ENCODE measurements at places on chromosomes 2 and 18.
A peak's percentile ranks its signal among the peaks of the same experiment; 100 is the strongest.

- DNase-seq, result no peak
Measured at GRCh38 chr18:7681298-7681697, 114.2 kb downstream of the PTPRM start.

DNA sequence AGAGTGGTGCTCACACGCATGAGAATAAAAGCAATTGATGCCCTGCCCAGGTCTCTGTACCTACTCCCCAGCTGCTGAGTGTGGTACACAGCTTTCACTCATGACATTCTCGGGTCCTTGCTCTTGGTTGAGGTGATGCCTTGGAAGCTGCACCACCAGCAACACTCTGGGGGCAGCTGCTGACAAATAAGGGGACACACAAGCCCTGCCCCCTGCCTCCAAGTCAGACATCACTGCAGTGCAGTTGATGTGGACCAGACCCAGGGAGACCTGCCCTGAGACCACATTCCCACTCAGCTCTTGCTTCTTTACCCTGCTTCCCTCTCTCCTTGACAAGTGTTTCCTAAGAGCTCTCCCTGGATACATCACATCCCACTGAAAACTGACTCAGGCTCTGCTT, 225.6 kb downstream of the ZBTB7C start:
- no peak for DNase-seq

DNA sequence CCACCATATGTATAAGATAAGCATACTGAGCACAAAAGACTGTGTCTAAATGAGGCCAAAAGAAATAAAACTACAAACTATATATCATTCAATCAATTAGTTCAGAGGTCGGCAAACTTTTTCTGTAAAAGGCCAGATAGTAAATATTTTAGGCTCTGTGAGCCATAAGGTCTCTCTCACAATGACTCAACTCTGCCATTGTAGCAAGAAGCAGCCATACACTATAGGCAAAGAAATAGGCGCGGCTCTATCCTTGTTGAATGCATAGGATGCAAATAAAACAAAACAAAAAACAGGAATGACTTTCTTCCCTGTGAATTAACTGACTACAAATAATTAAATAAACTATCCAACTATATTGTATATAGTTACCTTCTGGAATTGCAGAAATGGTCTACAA, 8.6 kb upstream of the CCDC88A start:
- DNase-seq, result no peak

DNA sequence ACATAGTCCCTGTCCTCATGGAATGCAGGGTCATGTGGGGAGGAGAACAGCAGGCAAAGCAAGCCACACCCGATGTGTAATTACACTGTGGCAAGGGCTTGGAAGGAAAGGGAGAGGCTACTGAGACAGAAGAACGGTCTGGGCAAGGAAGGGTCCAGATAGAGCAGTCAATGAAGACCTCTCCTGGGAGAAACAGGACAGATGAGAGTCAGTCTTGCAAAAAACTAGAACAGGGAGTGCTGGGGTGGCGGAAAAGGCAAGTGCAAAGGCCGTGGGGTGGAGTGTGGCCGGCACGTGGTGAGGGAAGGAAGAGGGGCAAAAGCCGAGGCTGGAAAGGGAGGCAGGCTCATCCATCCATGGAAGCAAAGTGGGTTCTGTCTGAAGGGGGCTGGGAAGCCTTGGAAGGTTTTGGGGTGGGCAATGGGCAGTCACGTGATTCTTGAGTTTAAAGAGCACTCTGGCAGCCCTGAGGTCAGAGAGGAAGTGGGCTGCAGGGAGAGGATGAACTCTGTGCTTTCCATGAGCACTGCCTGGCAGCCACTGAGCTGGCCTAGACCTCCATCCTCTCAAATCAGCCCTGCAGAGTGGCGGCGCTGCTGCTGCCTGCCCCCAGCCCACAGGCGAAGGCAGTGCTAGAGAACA, 182.2 kb downstream of the INHBB start:
- DNase-seq, result no peak

DNA sequence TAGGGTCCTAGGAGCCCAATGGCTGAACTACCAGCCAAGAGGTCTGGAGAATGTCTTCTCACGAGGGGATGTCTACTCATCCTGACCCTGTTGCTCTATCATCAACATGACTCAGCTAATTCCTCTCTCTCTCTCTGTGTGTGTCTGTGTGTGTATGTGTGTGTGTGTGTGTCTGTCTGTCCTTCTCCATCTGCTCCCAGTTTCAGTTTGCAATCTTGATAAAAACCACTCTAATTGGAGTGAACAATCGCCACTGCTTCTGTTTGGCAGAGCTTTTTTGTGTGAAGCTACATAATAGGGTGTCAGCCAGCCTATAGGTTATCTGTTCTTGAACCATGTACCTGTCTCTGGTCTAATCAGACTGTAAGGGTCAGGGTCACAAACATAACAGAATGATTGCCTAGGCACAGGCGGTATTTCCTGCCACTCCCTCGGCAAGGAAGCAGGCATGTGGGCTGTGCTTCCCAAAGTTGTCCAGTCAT, 219.8 kb downstream of the SH3BP4 start:
- DNase-seq, result no peak

GRCh38 chr2:177464549-177464948, 72.0 kb downstream of the AGPS start:
- no peak for DNase-seq

- DNase-seq, result no peak
Measured at GRCh38 chr2:219596954-219597551, 604 bp upstream of the STK11IP start.

DNA sequence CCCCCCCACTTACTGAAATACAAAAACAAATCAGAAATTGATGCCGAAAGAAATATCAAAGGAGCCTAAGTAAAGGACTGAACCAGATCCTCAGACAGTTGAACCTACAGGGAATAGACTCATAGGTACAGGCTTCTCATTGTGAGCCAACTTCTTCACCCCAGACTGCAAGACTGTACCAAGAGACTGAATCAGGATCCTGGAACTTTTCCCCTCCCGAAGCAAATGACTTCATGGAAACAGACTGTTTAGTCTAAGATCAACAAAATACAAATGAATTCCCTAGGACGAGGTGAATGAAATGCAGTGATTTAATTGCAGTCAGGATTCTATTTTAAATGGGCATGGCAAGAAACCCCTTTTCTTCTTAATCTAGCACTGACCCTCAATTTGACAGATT, 53.6 kb upstream of the RNF152 start:
- DNase-seq, result no peak

DNA sequence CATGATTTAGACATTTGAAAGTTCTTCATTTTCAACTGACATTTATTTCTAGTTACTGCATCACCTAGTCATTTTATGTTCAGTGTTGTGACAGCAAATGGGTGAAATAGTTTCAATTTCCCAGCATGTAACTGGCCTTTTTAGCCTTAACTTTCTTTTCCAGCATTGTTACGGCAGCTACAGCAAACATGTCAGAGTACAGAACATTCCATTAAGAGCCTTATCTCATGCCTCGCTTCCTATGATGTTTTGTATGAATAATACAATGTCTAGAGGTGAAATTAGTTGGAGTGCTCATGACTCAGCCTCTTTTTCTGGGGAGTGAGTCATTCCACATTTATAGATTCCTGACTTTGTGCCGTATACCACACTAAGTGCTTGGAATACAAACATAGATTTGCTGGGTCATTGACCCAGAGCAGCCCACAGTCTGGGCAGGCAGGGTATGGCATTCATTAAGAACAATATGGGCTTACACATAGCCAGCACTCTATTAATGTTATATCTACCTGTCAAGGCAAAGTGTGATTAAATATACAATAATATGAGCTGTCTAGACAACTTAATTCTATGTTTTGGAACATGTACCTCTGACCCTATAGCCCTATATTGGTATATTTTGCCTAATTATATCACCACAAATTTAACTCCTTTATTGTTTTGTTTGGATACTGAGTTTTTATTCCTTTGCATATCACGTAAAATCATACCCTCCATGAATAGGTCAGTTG, 72.2 kb downstream of the MAP2 start:
- no peak for DNase-seq

- no peak for DNase-seq
Measured at GRCh38 chr18:45538444-45538843, 76.8 kb upstream of the SLC14A2 start.

GRCh38 chr2:202140522-202141252, 67.6 kb downstream of the KIAA2012 start:
- DNase-seq, result no peak

- DNase-seq, result no peak
Measured at GRCh38 chr2:104430359-104430740, 423.6 kb upstream of the POU3F3 start.

- no peak for DNase-seq
Measured at GRCh38 chr2:200966770-200967169, 3.3 kb upstream of the ORC2 start.

- no peak for DNase-seq
Measured at GRCh38 chr2:235669269-235669831, 175.5 kb downstream of the AGAP1 start.

DNA sequence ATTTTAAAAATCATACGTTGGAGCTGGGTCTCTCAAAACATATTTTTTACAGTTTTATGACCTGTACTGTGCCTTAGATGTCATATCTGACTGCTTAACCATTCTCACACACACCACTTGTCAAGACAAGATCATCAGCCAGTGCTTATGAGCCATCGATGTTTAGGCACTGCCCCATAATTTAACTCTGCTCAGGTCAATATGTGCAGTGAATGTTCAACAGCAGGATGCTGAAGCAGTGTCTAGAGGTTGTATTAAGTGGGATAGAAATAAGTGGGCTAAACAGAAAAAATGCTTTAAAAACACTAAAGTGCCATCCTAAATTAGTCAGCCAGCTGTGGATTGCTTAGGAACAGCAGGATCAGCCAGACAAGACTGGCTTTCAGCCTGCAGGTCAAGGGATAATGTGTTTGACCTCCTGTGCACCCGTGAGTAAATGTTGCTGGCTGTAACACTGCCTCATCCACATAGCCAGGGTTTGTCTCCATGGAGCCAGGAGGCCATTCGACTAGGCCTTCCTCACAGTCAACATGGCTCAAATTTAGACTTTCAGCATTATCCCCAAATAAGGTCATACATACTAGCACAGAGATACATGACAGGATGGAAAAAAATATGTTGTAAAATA, 139.0 kb upstream of the NXPH2 start:
- DNase-seq, result no peak

DNA sequence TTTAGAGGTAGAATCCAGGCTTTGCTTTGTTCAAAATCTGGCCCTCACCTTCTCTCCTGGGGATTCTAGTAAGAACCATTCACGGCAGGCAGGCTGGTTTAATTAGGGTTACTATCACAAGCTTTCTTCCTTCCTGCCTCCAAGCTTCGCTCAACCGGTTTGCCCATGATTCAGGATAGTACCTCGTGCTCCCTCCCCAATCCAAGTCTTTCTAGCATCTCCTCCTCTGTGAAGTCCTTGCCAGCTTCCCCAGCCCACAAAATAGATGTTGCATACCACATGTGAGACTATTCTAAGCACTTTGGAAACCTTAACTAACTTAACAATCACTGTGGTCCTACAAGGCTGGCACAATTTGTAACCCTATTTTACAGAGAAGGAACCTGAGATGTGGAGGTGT, 135.1 kb downstream of the SOCS6 start:
- DNase-seq, result no peak

- DNase-seq, result no peak
Measured at GRCh38 chr2:190583507-190584337, 49.2 kb upstream of the NEMP2 start.

GRCh38 chr2:229085439-229085838, 185.6 kb downstream of the PID1 start:
- no peak for DNase-seq

- no peak for DNase-seq
Measured at GRCh38 chr2:88865801-88866371, 174.4 kb downstream of the RPIA start.

GRCh38 chr2:71605781-71606241, 152.4 kb downstream of the DYSF start:
- peak; percentile 15 for DNase-seq

DNA sequence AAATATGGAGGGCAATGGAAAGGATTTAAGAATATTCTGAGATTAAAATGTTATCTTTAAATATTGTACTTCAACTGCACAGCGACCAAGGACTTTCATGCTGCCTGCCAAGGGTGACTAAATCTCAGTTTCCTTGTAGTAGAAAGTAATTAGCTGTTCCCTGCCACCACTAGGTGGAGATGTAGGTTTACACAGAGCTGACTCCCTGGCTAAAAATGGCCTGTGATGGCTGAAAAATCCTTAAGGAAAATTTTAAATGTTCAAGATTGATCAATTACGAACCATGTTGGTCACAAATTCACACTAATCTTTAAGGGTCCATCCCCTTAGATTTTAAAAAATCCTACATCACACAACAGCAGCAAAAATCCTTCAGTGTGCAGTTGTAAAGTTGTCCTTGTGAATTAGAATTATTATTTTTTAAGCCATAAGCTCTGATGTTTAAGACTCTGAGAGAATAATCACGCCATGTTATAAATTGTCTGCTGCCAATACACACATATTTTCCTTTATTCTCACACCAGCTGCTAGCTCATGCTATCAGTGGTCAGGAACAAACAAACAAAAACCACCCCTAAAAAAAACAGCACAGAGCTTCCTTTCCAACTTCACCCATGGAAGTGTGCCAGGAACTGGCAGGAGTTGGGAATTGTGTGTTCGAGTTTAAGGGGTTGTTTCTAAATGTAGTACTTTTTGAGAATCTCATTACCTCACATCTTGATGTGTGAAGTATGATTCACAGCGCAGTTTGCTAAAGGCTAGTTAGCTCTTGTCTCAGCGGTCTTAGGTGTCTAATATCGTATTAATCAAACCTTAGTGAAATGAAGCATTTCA, 399.8 kb downstream of the TMEM182 start:
- DNase-seq, result no peak

GRCh38 chr18:76715012-76715610, 107.2 kb upstream of the ZNF236 start:
- no peak for DNase-seq

- peak; percentile 20 for DNase-seq
Measured at GRCh38 chr2:43125090-43125998, 101.1 kb downstream of the ZFP36L2 start.

- no peak for DNase-seq
Measured at GRCh38 chr18:25327584-25327983, 24.4 kb downstream of the ZNF521 start.

DNA sequence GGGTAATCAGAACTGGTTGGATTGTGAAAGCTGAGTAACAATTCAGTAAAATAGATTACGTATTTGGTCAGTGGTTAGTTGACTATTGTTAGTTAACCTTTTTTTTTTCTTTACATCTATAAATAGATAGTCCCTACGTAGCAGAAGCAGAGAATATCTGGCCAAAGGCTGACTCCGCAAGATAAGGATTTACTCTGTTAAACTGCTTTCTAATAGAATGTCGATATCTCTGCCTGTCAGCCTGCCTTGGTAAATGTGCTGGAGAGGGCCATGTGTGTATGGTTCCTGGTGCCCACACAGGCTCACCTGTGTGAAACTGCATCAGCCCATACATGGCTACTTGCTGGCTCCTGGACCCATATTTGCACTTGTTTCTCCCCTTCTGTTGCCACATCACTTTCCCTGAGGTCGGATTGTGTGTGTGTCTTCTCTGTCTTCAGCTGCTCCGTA, 94.4 kb downstream of the CRIM1 start:
- DNase-seq, result no peak
